Activated gamma-delta T cell (primary cell): ENCODE measurements at places on chromosomes 7 and 10.

DNA sequence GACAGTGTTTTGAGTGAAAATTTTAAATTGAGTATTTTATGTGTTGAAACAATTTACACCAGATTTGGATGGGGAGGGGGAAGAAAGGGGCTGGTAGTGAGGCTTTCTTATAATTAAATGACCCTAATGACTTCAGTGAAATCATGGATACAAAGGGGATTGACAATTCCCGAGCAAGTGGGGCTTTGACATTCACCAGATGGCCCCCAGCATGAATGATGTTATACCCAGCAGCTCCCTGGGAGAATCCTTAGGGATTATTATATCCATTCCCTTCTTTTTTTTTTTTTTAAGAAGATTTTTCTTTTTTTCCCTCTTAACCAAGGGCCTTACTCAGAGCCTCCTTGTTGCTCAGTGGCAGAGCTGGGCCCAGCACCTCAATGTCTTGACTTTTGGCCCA, 17.9 kb downstream of the PLPP4 start:
- DNase-seq, result no peak

GRCh38 chr10:24242562-24242961, 33.6 kb downstream of the KIAA1217 start:
- no peak for DNase-seq

- no peak for DNase-seq
Observed at GRCh38 chr7:44486693-44487092, 3.8 kb downstream of the NUDCD3 start.

- no peak for DNase-seq
Observed at GRCh38 chr7:80243425-80243824, 108.8 kb downstream of the GNAI1 start.

DNA sequence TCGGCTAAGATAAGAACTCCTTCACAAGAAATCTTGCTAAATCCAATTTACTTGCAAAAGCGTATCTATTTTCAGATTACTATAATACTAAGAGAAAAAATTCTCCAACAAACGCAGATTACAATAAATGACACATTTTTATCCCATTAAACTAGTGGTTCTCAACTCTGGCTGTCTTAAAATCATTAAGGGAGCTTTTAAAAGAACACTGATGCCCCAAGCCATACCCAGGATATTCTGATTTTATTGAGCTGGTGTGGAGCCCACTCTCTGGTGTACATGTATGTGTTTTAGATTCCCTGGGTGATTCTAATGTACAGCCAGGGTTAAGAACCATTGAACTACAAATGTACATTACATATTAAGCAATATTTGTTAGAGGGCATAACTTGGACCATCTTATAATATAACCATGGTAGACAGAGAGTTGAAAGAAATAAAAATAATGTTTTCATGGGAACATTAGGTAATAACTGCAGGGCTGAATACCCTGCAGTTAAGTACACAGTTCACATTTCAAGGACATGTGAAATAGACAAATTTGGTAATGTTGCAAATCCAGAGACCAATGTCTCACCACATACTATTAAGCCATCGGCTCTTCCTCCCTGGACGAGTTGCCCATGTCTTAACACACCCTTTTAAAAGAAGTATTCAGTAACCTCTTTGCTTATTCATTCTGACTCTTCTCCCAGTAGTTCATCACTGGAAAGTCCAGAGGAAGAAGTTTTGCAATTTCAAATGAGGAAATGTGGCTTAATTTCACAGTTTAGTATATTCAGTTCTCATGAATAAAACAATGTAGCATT, 6.2 kb downstream of the GSAP start:
- no peak for DNase-seq

- no peak for DNase-seq
Observed at GRCh38 chr10:89921403-89921802, 220.0 kb downstream of the KIF20B start.
